ENCODE measurements at places on chromosomes 13 and 19.

DNA sequence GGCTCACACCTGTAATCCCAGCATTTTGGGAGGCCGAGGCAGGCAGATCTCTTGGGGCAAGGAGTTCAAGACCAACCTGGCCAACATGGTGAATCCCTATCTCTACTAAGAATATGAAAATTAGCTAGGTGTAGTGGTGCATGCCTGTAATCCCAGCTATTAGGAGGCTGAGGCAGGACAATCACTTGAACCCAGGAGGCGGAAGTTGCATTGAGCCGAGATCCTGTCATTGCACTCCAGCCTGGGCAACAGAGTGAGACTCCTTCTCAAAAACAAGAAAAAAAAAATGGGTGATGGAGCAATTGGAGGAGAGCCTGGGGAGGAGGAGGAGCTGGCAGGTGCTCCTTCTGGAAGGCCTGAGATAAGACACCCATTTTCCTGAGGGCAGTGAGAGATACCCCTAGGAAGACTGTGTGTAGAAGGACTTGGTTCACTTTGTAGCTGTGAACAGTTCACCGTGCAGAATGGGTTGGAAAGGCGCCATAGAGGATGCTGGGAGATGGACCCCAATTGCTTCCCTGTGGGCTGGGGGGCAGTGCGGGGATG, 8.7 kb upstream of the CARM1 start:
- no peak for DNase-seq

GRCh38 chr13:35157143-35157755, 215.2 kb downstream of the NBEA start:
- DNase-seq, result peak; percentile 73

- no peak for DNase-seq
These were observed 1.5 kb upstream of the ZNF235 start for GRCh38 chr19:44306283-44306682.

GRCh38 chr13:84121456-84121855, 239.2 kb upstream of the SLITRK1 start:
- no peak for DNase-seq

DNA sequence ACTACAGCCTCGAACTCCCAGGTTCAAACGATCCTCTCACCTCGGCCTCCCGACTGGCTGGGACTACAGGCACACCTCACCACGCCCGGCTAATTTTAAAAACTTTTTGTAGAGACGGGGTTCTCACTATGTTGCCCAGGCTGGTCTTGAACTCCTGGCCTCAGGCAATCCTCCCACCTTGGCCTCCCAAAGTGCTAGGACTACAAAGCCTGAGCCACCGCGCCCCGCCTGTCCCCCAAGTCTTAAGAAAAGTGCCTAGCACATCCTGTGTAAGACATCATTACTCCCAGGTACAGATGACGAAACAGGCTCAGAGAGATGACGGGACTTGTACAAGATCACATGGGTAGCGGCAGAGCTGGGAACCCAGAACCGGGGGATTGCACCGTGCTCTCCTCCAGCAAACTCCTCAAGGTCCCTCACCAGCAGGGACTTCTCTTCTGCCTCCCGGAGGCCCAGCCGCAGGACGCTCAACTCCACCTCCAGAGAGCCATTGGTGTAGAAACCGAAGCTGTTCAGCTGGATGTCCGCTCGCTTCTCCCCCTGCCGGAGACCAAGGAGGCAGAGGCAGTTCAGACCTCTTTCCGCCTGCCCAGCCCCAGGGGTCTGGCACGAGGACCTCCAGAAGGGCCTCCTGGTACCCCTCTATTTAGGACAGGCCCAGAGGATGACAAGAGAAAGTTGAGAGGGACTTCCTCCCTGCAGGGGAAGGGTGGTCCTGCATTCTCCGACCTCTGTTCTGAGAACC, 1.0 kb downstream of the GPR108 start:
- peak; percentile 94 for DNase-seq

DNA sequence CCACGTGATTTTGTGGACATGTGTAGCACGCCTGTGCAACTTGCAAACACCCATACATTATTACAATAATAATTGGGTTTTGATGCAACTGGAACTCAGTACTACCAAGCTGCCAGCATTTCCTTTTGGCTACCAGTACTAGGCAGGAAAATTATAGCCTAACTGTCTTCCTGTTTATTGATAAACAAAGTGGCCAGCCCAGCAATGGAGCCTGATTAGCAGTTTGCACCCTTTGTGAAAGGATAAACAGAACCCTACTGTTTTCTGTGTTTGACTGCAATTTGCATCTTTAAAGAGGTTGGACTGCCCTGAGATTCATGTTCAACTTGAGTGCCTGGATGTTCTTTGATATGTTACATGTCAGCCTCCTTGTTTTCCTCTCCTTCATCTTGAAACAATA, 173.9 kb downstream of the ZIC5 start:
- no peak for DNase-seq

- DNase-seq, result no peak
These were observed 461.7 kb downstream of the KLF12 start for GRCh38 chr13:73672492-73672891.

DNA sequence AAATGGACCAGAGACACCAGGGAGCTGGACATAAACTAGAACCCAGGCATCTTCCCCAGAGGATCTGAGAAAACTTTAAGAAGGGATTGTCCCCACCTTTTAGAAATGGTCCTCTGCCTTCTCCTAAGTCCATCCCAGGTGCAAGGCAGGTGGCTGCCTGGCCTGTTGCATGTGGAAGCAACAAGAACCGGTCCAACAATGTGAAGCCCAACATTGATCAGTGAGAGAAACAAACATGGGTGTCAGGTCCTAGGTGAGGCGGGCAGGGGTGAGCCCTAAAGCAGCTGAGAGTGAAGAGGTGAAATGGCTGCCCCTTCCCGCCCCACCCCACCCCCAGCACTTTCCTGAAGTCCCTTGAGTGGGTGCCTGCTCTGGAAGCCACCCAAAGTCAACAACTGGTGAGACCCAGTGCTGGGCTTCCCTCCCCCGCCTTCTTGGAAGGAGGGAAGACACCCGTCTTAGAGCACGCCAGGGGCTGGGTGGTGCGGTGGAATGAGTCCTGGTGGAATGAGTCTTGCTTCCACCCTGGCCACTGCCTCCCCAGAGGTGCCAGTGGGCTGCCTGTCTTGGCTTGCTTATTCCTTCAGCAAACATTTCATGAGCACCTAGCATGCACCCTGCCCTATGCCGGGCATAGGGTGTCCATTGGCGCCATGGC, 1.7 kb downstream of the AP1M1 start:
- no peak for DNase-seq

GRCh38 chr19:35915443-35915842, 7.3 kb upstream of the TYROBP start:
- no peak for DNase-seq

GRCh38 chr19:33406521-33407139, 33.1 kb downstream of the CEBPG start:
- DNase-seq, result peak; percentile 73

DNA sequence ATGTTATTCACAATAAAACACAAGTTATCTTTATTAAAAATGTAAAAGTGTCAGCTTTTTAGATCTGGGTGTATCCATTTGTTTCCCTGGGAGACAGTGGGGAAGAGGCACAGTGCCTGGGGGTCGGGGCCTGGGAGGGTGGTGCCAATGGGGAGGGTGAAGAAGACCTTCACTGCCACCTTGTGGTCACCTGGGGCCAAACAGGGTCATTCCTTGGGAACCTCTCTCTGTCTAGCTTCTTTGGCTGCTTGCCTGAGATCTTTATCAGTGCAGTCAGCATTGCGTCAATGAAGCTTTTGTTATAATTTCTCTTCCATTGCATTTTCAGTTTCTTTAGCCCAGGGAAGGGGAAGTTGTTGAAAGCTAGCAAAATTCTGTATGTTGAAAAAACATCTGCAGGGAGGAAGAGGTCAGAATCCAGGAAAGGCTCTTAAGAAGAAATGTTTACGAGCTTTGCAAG, 39.1 kb downstream of the PCDH8 start:
- peak; percentile 92 for DNase-seq

- DNase-seq, result no peak
These were observed 12.3 kb downstream of the ZNF507 start for GRCh38 chr19:32357720-32358119.

DNA sequence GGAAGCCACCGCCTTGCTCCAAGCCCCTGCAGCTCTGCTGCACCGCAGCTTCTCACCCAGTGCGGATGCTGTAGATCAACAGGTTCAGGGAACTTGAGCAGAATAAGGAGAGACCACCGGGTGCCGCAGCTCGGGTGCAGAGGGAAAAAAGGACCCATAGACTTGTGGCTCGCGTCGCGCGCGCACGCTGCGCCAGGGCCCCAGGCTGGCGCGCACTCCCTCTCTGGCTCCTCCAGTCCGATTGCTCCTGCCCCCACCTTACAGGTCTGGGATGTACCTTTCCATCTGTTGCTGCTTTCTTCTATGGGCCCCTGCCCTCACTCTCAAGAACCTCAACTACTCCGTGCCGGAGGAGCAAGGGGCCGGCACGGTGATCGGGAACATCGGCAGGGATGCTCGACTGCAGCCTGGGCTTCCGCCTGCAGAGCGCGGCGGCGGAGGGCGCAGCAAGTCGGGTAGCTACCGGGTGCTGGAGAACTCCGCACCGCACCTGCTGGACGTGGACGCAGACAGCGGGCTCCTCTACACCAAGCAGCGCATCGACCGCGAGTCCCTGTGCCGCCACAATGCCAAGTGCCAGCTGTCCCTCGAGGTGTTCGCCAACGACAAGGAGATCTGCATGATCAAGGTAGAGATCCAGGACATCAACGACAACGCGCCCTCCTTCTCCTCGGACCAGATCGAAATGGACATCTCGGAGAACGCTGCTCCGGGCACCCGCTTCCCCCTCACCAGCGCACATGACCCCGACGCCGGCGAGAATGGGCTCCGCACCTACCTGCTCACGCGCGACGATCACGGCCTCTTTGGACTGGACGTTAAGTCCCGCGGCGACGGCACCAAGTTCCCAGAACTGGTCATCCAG, 964 bp downstream of the PCDH17 start:
- DNase-seq, result no peak

GRCh38 chr19:7961920-7962626, 18.6 kb upstream of the TIMM44 start:
- DNase-seq, result no peak

DNA sequence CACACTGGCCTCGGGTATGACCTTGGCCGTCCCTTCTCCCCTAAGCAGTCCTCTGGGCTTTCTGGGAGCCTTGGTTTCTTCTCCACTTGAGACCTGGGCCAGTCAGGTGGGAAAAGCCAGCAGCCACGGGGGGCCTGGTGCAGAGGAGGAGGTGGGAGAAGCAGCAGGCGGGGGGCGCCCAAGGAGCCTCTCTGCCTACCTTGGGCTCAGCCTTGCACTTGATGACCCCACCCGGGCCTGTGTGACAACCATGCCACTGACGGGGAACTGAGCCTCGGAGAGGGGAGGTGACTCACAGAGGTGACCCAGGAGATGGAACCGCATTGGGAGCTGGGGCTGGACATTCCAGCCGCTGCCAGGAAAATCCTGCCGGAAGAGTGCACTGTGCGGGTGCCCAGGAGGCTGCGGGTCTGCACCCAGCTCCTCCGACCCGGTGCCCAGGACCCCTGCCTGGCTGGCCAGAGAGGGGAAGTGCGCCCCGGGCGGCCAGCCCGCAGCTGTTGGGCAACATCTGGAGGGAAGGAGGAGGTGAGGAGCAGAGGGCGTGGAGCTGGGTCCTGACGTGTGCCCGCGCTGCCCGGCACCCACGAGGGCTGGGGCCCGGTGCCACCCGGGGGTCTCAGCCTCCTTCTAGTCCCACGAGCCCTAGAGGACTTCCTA, 23.4 kb upstream of the SLC7A10 start:
- peak; percentile 37 for DNase-seq

GRCh38 chr19:18633321-18633720, 3.5 kb upstream of the KLHL26 start:
- DNase-seq, result no peak

- DNase-seq, result peak; percentile 78
These were observed 115.3 kb downstream of the LRCH1 start for GRCh38 chr13:46668302-46668720.
